Fibroblast of skin of scalp (primary cell): ENCODE measurements at places on chromosomes 1 and 21.

GRCh38 chr1:218123968-218124367 is 161.1 kb upstream of the RRP15 start:
- DNase-seq: no peak

- DNase-seq: no peak
Measured at GRCh38 chr1:175673371-175674150, 69.8 kb downstream of the TNR start.

DNA sequence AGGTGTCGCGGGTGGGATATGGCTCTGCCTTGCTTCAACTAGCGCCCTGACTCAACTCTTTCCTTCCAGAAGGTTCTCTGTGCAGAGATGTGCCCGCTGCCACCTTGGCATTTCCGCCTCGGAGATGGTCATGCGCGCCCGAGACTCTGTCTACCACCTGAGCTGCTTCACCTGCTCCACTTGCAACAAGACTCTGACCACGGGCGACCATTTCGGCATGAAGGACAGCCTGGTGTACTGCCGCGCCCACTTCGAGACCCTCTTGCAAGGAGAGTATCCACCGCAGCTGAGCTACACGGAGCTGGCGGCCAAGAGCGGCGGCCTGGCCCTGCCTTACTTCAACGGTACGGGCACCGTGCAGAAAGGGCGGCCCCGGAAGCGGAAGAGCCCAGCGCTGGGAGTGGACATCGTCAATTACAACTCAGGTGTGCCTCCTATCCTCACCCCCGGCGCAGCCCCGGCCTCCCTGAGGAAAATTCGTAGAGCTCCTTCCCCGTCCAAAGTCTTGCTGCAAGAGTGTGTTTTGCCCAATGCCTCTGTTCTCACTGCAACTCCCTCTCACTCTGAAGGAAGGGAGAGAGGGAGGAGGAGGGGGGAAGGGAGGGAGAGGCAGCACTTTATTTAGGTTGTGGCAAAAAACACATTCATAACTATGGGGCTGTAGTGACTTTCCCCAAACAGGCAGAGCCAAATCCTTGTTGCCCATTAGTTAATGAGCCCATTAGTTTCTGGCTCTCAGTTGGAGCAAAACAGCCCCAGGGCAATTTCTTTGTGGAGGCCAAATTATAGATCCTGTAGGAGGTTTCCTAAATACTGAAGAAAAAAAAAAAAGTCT is 4.3 kb downstream of the LHX9 start:
- no peak for DNase-seq

DNA sequence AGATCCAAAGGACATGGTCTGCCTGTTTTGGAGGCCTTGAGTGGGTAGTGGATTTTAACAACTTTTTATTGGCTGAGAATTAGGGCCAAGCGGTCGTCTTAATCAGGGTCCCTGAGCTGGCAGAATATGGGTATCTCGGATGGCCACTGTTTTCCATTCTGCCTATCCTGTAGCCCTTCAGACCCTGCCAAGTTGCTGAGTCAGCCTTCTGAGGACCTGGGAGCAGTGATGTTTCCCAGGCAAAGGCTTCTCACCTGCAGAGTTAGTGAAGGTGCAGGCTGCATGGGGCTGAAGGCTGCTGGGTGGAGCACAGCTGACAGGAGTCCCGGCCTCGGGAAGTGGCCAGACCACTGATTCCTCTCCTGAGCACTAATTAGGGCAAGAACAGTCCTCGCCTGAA is 11.4 kb downstream of the RASSF5 start:
- DNase-seq: no peak

DNA sequence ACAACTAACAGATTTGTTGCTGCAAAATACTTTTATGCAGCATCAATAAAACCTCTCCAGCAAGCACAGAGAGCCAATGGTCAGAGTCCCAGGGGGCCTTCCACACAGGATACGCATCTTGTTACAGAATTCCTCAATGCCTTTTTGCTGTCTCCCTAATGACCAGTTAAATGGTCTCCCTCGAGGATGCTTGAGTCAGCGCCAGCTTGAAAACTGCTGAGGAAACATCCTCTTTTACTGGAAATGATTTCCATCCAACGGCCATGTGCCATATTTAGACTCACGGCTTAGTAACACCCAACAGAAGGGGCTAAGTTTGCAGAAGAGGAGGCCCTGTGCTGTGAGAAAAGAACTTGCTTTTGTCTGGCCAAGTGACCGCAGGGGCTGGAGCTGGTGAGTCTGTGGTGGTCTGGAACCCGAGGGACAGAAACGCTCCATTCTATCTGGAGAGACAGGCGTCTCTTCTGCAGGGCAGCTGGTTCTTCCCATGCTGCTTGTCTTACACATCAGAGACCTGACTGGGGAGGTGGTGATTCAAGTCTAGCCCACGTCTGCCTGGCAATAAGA is 496.4 kb downstream of the SETD4 start:
- DNase-seq: peak; percentile 99

- no peak for DNase-seq
Measured at GRCh38 chr1:246000638-246001015, 506.5 kb downstream of the SMYD3 start.

- DNase-seq: no peak
Measured at GRCh38 chr1:86965827-86966182, 51.4 kb downstream of the HS2ST1 start.

DNA sequence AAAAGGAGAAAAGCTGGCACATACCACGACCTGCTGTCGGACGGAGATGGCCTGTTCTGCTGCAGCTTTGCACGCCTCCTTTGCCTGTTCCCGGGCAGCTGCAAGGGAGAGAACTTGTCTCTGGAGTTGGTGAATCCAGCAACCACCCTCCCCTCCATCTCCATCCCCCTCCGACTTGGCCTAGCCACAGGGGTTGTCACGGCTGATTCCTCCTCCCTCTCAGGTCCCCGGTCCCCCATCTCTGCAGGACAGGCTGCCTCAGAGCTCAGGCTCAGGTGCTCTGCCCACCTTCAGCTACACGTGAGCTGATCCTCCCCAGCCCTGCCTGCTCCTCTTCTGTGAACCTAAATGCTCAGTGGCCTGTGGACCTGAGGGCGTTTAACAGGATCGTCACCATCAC is 11.1 kb upstream of the SRM start:
- no peak for DNase-seq

DNA sequence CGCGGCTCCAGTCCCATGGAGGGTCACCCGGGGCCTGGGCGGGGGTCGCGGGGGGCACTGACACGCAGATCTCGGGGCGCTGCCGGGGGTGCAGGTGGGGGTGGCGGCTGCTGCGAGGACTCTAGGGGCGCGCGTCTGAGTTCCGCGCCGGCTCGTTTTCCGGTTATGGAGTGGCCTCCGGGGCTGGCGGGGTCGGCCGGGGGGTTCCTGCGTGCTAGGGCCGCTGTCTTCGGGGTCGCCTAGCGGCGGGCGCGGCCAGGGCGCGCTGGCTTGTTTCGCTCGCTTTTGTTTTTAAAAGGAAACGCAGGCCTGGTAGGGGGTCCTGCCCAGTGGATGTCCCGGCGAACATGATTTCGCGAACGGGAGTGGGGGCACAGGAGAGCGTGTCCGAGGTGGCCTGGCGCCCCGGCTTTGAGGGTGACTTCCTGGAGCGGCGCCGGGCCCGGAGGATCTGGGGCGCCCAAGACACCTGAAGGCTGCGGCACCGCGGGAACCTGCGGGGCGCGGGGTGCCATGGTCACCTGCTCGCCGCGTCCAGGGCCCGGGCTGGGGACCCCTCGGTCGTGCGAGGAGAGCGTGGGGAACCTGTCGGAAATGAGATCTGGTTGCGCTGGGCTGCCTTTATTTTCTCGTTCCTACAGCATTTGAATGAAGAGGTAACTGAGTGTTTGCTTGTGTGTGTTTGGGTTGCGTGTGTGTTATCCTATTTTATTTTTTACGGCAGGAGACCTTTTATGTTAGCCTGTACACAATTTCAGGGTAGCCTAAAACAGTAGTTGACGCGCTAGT is 618 bp downstream of the ETS2 start:
- no peak for DNase-seq

DNA sequence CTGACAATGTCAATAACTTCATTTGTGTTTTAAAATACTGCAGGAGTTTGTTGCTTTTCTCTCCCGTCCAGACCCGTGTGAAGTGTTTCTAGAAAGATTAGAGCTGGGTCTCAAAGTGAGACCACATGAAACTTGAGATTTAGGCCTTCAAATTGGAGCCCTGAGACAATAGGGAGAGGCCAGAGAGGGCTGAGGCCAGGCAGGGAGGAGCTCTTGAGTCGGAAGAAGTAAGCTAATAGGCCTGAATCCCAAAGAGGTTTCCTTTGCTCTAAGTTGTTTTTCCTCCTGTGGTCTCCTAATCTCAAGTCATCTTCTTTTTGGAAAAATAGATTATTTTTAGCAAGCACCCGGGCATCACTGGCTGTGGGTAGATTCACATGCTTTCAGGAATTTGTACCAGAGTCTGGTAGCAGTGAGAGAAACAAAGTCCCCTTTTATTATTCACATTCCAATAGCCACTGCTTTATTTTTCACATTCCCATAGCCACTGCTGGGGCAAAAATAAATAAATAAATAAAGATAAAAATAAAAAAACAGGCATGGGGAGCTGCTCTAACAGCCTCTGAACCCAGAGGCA is 25.6 kb downstream of the CD244 start:
- no peak for DNase-seq

DNA sequence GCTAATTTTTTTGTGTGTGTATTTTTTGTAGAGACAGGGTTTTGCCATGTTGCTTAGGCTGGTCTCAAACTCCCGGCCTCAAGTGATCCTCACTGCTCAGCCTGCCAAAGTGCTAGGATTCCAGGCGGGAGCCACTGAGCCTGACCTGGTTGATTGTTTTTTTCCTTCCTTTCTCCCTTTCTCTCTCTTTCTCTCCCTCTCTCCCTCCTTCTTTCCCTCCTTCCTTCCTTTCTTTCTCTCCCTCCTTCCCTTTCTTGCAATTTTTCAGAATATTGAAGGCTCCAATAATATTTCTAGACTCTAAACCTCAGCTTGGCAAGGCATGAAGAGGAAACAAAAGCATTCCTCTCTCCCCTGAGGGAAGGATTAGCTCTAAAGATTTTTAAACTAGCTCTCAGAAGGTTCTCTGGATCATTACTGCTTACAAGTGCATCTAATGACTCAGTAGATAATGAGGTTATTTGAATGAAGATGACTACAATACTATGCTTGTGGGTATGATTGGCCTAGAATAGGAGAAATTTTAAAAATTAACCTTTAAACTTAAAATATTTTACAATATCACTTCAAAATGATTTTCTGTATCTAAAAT is 68.5 kb upstream of the GADD45A start:
- DNase-seq: no peak

GRCh38 chr1:226111883-226112261 is 49.4 kb downstream of the H3-3A start:
- DNase-seq: no peak

DNA sequence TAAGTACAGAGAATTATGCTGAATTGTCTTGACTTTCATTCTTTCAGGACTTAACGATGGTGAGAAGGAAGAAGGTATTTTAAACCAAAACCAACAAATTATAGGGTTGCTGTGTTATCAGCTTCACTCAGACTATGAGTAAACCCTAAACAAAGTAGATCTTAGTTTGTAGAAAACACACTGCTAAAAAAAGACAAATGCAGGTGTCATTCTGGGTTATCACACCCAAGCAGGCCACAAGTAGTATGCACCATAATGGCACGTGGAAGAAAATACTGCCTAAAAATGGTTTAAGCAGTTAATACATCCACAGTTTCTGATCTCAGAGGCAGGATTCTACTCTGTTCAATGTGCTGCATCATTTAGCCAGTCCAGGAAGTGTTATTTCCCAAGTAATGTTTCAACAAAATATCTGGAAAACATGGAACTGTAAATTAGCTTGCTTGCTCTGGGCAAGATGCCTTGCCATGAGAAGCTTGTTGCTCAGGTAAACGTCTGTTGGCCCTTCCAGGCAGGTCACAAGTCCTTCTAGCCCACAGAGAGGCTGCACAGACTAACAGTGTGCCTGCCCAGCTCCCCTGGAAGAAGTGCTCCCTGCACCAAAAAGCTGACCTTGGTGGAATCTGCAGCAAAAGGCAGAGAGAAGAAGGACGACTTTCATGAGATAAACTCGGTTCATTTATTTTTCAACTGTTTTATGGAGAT is 4.1 kb downstream of the DIPK1A start:
- DNase-seq: no peak

- no peak for DNase-seq
Measured at GRCh38 chr21:38849776-38850175, 44.0 kb downstream of the ETS2 start.

GRCh38 chr1:15430787-15431570 is 7.3 kb upstream of the CTRC start:
- peak; percentile 43 for DNase-seq

- DNase-seq: no peak
Measured at GRCh38 chr1:34889705-34890104, 30.2 kb upstream of the SMIM12 start.

DNA sequence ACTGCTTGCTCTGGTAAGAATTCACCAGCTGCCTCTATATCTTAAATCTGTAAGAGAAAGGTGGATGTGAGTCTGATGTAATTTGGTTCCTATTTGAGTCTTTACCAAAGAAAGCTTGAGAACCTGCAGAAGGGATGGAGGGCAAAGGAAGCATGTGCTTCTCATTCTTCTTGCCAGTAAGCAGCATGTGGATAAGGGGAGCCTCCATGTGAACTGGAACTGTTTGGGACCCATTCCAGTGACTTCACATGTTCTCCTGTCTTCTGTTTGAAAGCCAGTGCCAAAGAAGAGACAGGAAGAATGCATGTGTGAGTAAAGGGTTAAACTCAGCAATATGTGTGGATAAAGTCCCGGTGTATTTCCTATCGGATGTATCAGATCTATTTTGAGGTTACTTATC is 119.6 kb upstream of the ADGRL2 start:
- DNase-seq: no peak

DNA sequence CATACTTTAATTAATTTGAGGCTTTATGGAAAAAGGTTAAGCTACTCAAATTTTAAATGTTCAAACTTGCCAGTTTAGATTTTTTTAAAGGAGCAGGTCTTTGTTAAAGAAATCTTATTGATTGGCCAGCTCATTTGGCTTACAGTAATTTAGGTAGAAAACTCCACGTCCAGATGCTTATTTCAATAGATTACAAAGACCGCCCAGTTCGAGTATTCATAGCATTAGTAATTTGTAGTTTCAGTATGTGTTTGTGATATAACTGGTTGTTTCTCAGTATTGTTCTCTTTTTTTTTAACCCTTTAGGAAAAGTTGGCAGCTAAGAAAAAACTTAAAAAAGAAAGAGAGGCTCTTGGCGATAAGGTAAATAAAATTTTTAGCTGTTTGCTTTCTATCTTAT is 1.6 kb downstream of the RPF1 start:
- no peak for DNase-seq

DNA sequence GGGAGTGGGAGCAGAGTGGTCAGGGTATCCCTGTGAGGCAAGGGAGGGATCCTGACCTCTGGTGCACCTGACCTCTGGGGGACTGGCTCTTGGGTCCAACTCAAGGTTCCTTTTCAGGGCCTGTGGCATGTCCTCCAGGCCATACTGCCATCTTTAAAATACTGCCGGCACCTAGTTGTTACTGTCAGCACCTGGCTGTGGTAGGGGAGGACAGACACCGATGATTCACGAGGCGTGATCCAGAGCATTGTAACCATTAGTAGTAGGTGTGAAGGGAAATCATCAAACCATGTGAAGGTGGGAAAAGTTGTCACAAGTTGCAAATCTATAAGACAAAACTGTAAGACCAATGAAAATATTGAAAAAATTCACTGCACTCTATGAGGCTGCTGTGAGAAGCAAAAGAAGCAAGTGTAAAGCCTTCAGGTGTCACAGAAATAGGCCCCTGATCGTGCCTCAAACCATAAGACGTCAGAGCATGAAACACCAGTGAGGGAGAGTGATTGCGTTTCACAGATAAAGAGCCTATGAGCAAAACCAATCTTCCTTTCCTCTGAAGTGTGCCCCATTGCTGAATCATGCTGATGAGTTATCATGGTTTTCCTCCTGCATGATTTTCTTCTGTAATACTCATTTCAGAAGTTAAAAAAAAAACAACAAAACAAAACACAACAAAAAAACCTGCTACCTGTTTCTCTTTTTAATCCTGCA is 55.3 kb downstream of the CDC7 start:
- peak; percentile 46 for DNase-seq

GRCh38 chr1:167599957-167600581 is 30.0 kb upstream of the RCSD1 start:
- peak; percentile 43 for DNase-seq
